ENCODE measurements at places on chromosomes 2 and 18.

DNA sequence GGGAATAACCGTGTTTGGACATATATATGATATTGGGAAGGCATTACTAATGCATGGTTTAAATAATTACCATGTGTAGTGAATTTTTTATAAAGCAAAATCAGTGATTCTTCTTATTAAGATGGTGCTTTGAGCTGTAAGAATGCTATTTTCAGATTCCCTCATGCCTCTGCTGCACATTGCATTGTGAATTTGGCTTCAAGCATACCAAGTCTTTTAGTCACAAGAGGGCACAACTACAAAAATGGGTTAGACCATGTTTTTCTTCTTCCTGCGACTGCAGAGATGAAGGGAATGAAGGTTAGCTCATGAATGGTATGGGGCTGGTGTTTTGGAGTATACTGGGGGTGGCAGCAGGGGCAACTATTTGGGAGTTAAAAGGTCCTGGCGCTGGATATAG is 320.1 kb downstream of the SLC4A3 start:
- no peak for DNase-seq

DNA sequence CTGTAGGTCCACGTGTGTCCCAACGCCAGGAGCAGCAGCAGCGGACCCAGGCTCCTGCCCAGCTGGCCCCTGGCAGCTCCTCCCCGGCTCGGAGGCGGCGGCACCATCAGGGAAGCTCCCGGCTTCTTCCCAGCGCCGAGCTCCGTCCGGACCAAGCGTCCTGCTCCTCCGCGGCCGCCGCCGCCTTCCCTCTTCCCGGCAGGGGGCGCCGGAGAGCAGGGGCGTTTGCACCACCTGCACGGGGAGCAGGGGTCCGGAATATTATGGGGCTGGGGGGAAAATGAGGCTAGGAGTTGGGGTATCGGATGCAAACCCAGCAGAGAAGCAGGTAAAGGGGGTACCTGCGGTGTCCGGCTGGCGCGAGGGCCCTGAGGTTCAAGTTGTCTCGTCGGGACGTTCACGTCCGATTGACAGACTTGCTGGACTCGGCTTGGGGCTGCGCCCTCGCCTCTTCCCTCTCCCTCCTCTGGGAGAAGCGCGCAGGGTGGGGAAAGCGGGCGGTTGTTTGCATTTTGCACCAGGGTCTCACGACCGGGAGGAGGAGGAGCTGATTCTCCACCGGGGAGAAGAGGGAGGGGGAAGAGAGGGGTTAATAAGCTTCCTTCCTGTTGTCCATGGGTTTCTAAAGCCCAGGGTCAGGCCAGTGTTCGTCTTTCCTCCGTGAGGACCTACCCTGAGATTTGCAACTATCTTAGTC is at the start of gene CCBE1:
Gene CCBE1, minus strand, starts transcription at position 188 of the 697 bp plus-strand sequence.
- DNase-seq: peak; percentile 29

DNA sequence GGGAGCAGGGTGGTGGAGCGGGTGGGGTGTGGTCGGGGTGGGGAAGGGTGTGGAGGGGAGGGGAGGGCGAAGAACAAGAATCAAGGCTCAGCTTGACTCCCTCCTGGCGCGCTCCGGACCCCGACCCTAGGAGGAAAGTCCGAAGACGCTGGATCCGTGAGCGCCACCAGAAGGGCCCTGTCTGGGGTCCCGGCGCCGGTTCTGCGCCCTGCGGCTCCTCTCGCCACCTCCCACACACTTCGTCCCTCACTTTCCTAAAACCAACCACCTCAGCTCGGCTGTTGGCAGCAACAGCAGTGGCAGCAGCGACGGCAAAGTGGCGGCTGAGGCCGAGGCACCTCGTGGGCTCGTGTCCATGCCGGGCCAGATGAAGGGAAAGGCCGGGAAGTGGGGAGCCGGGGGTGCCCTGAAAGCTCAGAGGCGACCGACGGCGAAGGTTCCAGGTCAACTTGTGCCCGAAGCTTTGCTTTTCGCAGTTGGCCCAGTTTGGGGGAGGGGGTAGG is 2.1 kb downstream of the KLHL14 start:
- peak; percentile 23 for DNase-seq

DNA sequence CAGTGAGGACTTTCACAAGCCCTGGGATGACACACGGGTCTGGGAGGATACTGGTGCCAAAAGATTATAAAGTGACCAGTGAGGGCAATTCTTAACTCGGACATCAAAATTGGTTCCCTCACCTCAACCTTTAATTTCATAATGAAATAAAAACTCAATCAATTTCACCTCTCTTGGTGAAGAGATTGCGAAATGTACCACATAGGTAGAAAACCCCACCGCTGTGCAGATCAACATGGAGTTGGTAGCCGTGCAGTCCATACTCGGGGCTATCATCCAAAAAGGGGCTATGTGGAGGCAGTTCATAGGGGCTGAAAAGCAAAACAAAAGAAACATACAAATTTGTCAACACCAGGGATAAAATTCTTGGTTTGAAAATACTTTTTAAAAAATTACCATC is 24.4 kb downstream of the FBXO15 start:
- no peak for DNase-seq

DNA sequence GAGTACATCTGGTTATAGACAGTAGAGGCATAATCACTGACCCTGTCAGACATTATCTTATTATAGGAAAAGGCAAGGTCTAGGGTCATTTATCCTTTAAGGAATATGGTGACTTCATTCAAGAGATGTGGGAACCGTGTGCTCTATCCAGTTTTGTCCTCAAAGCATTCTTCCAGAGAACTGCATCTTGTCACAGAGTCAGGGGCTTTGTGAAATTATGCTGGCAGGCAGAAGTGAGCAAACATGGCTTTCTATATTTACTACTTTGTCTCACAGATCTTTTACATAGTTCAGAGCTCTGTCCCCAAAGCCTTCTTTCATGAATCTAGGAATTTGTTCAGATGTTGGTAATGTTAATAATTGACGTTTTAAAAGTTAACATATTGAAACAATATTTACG is 177.4 kb downstream of the ASXL3 start:
- no peak for DNase-seq

GRCh38 chr2:56580242-56580641 is 396.5 kb downstream of the CCDC85A start:
- no peak for DNase-seq
